ENCODE measurements at places on chromosomes 13 and 19.

DNA sequence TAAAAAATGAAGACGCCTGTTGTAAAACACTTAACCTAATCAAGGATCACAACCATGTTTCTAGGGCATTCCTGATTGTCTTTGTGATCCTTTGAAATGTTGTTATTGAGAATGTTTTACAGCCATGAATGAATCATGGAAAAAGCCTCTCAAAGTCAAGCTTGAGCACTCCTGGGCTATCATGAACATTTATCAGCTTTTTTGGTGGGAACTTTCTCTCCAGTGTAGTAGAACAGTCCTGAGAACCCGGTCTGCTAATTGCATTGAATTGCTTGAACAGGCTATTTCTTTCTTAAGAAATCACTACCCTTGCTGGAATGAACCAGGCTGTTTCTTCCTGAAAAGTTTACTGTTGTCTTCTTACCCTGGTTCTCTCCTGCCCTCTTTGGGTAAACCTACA, 516.5 kb downstream of the FGF9 start:
- H3K36me3 ChIP-seq, result no peaks in the 10 kb centered on the region
- no peak overlapping the region for H3K4me3 ChIP-seq
- H3K27ac ChIP-seq, result no peak overlapping the region
- H3K27me3 ChIP-seq, result peaks cover 4% of the 10 kb centered on the region
- peaks cover 5% of the 10 kb centered on the region for H3K4me1 ChIP-seq

DNA sequence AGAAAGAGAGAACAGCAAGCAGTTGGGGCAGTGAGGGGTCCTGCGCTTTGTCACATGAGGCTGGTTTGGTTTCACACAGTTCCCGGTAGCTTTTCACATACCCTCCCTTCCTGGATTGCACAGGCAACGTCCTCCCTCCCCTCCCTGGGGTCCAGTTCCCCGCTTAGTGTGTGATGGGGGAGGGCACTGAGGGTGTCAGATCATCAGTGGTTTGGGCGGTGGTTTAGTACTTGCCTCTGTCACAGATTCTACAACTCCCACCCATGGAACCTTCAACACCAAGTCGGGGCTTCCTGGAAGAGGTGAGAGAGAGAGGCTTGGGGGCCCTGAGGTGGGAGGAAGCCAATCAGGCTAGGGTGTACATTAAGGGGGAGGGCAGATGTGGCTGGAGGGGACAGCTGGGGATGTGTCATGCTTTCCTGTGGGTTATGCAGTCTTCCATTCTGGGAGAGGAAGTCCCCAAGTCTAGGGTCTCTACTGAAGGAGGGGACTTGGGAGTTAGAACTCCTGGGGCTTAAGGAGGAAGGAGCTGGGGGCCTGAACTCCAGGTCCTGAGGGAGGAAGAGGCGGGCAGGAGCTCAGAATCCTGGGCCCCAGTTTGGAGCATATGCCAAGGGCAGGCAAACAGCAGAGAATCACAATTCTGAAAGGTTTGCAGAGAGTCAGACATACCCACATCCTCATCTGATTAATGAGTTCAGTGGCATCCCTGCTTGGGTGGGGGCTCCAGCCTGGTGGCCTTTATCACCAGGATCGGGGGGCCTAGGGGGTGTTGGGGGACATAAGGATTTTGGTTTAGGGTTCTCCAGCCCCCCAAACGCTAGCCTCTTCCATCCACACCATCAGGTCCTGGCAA, at the start of gene NKG7:
NKG7 (minus strand) TSS at position 6 of the 856 bp plus-strand sequence. CDS start 119 bp downstream, outside the sequence.
- peaks cover 13% of the 10 kb centered on the region for H3K36me3 ChIP-seq
- peaks cover 63% of the 10 kb centered on the region for H3K4me1 ChIP-seq
- no peaks in the 10 kb centered on the region for H3K27me3 ChIP-seq
- peak within 1 kb of the TSS; percentile 37 for H3K4me3 ChIP-seq
- peak within 1 kb of the TSS; percentile 82 for H3K27ac ChIP-seq

DNA sequence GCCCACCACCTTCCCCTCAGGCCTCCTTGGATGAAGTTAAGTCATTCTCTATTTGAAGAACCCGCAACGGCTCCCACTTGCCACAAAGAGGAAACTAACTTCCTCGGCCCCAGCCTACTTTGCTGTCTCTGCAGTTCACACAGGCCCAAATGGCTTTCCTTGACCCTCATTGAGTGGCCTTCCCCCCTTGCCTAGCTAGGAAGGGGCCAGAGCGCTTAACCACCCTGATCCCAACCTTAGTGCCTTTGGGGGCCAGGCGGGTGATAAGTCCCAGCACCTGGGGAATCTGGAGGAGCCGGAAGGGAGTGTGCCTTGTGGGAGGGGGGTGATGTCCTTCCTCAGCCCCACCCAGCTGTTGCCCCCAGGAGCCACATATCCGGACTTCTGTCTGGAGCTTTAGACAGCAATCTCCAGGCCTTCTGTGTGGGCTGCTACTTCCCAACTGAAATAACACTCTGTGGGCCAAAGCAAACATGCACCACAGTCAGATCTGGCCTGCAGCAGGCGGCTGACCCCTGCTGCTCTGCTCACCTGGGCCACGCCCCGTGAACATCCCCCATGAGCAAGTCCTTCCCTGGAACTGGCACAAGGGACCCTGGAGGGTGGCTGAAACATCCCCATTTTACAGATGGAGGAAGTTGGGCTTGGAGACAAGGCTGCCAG, 10.5 kb downstream of the NECTIN2 start:
- no peak overlapping the region for H3K27ac ChIP-seq
- no peaks in the 10 kb centered on the region for H3K36me3 ChIP-seq
- H3K27me3 ChIP-seq, result peaks cover 9% of the 10 kb centered on the region
- H3K4me1 ChIP-seq, result no peaks in the 10 kb centered on the region
- H3K4me3 ChIP-seq, result no peak overlapping the region
- DNase-seq, result no peak

GRCh38 chr13:75749407-75749806, 113.3 kb downstream of the LMO7 start:
- H3K27ac ChIP-seq, result no peak overlapping the region
- no peak overlapping the region for H3K4me3 ChIP-seq
- H3K27me3 ChIP-seq, result no peaks in the 10 kb centered on the region

- H3K36me3 ChIP-seq, result peaks cover 15% of the 10 kb centered on the region
- H3K27ac ChIP-seq, result no peak overlapping the region
- no peak for DNase-seq
- H3K4me1 ChIP-seq, result peaks cover 10% of the 10 kb centered on the region
Measured at GRCh38 chr19:11338569-11339253, 746 bp downstream of the RAB3D start.

DNA sequence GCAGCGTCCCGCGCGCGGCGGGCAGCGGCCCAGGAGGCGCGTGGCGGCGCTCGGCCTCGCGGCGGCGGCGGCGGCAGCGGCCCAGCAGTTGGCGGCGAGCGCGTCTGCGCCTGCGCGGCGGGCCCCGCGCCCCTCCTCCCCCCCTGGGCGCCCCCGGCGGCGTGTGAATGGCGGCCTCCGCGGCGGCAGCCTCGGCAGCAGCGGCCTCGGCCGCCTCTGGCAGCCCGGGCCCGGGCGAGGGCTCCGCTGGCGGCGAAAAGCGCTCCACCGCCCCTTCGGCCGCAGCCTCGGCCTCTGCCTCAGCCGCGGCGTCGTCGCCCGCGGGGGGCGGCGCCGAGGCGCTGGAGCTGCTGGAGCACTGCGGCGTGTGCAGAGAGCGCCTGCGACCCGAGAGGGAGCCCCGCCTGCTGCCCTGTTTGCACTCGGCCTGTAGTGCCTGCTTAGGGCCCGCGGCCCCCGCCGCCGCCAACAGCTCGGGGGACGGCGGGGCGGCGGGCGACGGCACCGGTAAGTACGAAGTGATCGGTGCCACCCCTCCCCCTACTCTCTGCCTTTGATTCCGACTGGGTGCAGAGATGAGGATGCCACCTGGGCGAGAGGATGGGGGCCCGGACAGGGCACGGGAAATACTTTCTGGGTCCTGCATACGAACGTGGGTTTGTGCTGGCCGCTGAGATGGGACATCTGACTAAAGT, 874 bp downstream of the TRIM28 start:
- H3K4me1 ChIP-seq, result peaks cover 31% of the 10 kb centered on the region
- DNase-seq, result no peak
- peak overlapping the region; percentile 94 for H3K27ac ChIP-seq

GRCh38 chr13:113064534-113065405, 40.8 kb upstream of the F7 start:
- H3K27ac ChIP-seq, result no peak overlapping the region
- no peaks in the 10 kb centered on the region for H3K4me1 ChIP-seq
- H3K4me3 ChIP-seq, result no peak overlapping the region
- peaks cover 14% of the 10 kb centered on the region for H3K36me3 ChIP-seq
- DNase-seq, result no peak
- no peaks in the 10 kb centered on the region for H3K27me3 ChIP-seq

DNA sequence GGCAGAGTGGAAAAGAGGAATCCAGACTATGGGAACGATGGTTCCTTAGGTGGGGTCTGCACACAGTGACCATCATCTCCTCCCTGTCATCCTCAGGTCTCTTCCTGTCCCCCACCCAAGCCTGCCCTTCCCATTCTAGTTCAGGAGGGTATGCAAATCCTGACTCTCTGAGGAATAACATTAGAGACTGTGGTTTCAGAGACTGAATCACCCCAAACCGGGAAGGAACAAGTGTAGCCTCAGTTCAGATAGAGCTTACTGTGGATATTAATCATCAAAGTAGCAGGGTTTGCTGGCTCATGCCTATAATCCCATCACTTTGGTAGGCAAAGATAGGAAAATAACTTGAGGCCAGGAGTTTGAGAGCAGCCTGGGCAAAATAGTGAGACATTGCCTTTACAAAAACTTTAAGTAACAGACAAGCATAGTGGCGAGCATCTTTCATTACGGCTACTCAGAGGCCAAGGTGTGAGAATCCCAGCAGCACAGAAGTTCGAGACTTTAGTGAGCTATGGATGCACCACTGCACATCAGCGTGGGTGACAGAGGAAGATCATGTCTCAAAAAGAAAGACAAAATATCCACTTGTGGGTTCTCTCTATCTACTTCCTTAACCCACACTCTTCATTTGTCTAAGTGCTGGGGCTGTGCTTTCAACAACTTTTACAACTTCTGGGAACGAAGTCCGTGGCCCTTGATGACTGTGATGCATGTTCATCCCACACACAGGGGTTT, 19.3 kb upstream of the LGALS13 start:
- no peak overlapping the region for H3K27ac ChIP-seq
- no peak overlapping the region for H3K4me3 ChIP-seq
- no peaks in the 10 kb centered on the region for H3K4me1 ChIP-seq
- no peak for DNase-seq

- H3K4me1 ChIP-seq, result no peaks in the 10 kb centered on the region
- H3K4me3 ChIP-seq, result no peak overlapping the region
- DNase-seq, result no peak
- no peaks in the 10 kb centered on the region for H3K36me3 ChIP-seq
- no peak overlapping the region for H3K27ac ChIP-seq
Measured at GRCh38 chr13:87889254-87889653, 218.1 kb downstream of the SLITRK5 start.

GRCh38 chr19:13835791-13836723, 40.8 kb downstream of the ZSWIM4 start:
- H3K27ac ChIP-seq, result peak overlapping the region; percentile 98
- H3K4me1 ChIP-seq, result peaks cover 42% of the 10 kb centered on the region
- H3K36me3 ChIP-seq, result peaks cover 61% of the 10 kb centered on the region
- H3K27me3 ChIP-seq, result no peaks in the 10 kb centered on the region

DNA sequence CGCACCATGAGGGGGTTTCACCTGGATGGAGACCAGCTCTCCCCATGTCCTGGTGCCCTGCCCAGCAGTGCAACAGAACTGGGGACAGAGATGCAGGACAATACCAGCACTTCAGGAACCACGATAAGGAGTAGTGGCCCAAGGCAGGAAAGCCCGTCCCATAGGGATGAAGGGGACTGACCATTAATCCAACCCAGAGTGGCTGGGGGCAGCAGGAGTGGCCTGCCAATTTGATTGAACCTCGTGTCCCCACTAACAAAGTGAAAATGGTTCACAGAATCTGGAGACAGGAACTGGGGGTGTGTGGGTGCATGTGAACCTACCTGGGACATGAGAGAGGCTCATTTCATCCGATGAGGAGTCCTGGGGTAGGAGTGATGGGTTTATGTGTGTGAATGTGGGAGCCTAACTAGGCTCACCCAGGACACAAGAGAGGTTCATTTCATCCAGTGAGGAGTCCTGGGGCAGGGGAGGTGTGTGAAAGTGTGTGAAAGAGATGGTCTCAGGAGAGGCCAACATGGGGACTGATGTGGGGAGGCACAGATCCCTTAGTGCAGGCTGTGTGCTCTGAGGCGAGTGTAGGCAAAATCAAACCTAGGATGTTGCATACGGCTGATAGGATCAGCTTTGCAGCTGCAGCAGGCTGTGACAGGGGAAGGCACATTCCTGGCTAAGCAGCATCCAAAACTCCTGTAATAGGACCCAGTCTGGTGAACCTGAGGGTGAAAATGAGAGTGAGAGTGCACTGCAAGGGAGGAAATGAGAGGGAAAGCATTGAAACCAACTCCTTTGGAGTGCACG, 98.2 kb downstream of the ZNF429 start:
- peaks cover 24% of the 10 kb centered on the region for H3K4me1 ChIP-seq
- DNase-seq, result no peak
- H3K27me3 ChIP-seq, result no peaks in the 10 kb centered on the region
- H3K4me3 ChIP-seq, result peak overlapping the region; percentile 91
- peak overlapping the region; percentile 84 for H3K27ac ChIP-seq

- H3K27ac ChIP-seq, result no peak overlapping the region
- no peaks in the 10 kb centered on the region for H3K4me1 ChIP-seq
- no peak for DNase-seq
- no peaks in the 10 kb centered on the region for H3K27me3 ChIP-seq
Measured at GRCh38 chr19:31002518-31003244, 346.6 kb downstream of the TSHZ3 start.

DNA sequence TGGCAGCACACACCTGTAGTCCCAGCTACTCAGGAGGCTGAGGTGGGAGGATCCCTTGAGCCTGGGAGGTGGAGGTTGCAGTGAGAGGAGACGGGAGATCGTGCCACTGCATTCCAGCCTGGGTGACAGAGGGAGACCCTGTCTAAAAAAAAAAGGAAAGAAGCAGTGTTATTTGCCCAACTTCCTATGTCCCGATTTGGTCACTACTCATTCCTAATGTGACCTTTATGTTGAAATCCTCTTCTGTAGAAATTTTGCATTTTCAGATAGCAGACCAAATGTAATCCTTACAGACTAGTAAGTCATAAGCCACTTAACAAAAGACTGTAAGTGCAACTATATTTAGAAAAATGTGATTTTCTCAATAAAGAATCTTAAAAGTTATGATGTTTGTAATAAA, 18.2 kb upstream of the STK24 start:
- peaks cover 30% of the 10 kb centered on the region for H3K4me1 ChIP-seq
- H3K27me3 ChIP-seq, result no peaks in the 10 kb centered on the region
- no peak overlapping the region for H3K4me3 ChIP-seq
- peaks cover 4% of the 10 kb centered on the region for H3K36me3 ChIP-seq

GRCh38 chr13:95388420-95389079, 87.3 kb upstream of the ABCC4 start:
- peaks cover 36% of the 10 kb centered on the region for H3K4me1 ChIP-seq
- H3K4me3 ChIP-seq, result no peak overlapping the region
- H3K27me3 ChIP-seq, result peaks cover 61% of the 10 kb centered on the region
- peak; percentile 15 for DNase-seq
- H3K36me3 ChIP-seq, result peaks cover 2% of the 10 kb centered on the region
